ENCODE measurements at places on chromosomes 6 and 20.

DNA sequence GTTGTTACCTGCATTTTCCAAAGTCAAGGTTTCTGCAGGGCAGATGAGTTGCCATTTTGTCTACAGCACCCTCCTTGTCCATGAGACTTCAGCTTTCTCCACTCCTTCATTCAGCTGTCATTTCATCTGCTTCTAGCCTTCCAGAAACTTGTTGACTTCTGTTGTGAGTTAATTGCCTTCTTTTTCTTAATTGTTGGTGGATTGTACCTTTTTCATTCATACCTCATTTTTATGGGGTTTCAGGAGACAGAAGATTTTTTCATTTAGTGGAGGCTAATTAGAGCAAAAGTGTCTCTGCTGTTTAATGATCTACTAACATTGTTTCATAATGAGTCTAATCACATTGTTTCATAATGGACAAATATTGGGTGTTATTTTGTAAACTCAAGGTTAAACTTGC lies 7.5 kb upstream of the SUMO4 start:
- DNase-seq = no peak

DNA sequence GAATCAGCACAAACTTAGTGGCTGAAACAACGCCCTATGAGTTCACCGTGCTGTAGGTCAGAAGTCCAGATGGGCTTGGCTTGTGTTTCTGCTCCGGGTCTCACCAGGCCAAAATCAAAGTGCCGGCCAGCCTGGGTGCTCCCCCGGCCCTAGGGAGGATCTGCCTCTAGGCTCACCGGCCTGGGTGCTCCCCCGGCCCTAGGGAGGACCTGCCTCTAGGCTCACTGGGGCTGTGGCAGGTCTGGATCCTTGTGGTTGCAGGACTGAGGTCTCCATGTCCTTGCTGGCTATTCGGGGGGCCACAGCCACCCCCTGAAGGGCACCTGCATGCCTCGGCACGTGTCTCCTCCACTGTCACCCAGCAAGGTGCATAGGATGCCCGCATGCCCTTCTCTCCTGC lies 216.3 kb downstream of the TAF4 start:
- no peak for DNase-seq

DNA sequence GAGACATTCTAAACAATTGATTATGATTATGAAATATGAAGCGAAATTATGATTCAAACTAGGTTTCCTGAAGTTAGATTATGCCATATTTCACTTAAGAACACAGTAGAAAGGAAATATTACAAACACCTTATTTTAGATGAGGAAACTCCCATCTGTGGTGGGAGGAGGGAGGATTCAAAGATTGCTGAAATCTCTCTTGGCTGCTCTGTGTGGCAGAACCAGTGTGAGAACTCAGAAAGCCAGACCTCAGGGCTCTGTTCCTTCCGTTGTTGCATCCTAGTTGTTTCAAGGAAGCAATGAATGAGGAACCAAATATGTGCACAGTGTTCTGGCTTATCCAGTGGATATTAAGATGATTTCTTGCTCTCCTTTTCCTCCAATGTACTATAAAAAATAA lies 2.1 kb downstream of the TAAR5 start:
- no peak for DNase-seq

- no peak for DNase-seq
These were observed 19.5 kb upstream of the GMDS start for GRCh38 chr6:2264932-2265331.

DNA sequence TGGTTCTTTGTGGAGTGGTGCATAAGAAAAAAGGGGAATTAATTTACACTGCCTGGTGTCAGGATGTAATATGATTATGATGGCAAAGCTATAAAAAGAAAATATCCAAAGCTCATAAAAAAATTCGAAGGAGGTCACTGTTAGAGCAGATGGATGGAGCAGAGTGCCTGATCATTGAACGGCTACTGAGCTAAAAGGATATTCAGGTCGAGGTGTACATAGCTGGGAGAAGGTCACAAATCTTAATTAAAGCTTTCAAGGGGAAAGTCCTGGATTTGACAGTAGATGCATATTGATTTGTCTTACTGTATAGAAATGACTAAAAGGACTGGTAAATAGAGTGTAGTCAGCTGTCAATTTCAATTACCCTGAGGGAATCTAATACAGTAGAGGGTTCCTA lies 84.4 kb downstream of the PKIB start:
- DNase-seq = no peak

- DNase-seq = no peak
These were observed 73.2 kb downstream of the LY86 start for GRCh38 chr6:6661684-6662083.

- no peak for DNase-seq
These were observed 228.3 kb downstream of the TTLL2 start for GRCh38 chr6:167552961-167553735.

DNA sequence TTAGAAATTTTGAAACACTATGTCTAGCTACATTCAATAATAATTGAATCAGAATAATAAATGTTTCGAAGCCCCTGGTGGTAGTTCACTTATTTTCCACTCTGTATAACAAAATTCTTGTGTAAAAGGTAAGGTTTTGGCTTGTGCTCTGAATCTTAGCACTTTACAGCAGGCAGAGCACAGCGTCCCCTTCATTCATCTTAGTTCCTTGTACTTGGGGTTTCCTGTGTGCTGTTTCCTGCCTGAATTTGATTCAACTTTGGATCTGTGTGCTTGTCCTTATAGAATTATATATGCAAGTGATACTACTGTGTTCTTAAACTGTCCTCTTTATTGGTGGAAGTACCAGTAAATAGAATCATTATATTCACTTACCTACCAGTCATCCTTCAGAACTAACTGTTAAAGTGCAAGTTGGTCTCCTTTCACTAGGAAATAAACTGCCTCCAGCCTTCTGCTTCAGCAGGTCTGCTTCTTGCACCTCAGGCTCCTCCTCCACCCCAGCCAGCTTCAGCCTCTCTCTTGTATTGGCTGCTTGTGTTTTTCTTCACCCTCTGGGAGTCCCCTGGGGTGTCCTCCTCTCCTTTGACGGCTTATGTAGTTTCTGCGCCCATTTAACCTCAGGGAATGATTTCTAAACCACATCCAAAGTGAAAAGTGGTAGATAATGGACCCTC lies 28.8 kb upstream of the TULP4 start:
- DNase-seq = no peak

DNA sequence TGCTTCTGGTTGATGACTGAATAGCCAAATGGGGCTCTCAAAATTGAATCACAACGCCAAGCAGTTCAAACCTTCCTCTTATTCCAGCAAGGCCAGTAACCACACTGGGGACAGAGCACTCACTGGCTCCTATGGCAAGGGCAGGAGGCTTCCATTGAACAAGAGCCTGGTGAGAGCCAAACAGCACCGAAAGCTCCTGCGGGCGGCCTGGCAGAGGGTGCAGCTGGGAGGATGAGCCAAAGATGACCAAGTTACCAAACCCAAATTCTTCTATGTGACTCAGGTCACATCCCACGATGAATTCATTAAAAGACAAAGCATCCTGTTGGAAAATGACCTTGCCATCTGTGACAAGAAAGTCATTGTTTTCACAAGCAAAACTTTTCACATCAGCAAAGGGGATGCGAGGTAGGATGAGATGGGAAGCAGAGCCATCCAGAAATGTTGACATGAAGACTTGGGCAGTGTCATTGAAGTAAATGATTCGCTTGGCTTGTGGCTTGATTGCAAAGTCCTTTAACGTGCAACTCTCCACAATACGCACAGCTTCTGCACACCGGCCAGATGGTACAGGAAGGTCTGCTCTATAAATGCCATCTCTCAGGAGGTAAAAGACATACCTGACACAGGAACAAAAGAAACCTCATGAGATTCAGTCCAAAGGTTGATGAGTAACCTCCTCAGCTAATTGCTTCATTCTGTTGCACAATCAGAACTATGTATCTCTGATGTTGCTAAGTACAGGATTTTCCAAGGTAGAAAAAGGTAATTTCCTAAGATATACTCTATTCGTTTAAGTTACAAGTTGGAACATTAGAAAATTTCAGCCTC lies 36.3 kb downstream of the ROS1 start:
- no peak for DNase-seq

DNA sequence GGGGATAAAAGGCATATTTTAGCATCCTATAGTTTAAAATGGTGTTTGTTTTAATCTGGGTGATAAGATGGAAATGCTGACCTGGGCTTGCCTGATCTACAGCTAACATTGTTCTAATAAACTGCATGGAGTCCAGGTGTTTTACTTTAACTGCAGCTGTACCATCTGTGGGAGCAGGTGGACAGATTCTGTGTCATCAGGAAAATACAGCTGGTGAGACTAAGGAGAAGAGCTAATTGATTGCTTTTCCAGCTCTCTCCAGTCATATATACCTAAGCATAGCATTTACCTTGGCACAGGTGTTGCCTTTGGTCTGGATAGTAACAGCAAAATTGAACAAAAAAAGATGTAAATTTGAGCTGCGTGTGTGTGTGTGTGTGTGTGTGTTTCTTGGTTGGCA lies 31.6 kb downstream of the CBFA2T2 start:
- DNase-seq = no peak

DNA sequence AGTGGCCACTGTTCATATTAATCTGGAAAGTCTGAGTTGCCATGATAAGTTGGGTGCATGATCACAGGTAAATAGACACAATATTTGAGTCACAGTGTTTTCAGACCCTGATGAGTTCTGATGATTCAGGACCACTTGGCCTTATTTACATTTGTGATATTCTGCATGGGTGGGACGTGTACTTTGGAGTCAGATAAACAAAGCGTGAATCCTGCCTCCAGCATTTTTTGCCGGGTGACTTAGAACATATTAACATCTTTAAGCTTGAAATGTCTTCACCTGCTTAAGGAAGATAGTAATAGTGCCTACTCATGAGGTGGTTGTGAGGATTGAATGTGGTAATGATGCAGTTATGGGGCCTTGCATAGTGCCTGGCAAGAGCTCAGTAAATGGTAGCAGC lies 995.1 kb downstream of the KIF16B start:
- no peak for DNase-seq

DNA sequence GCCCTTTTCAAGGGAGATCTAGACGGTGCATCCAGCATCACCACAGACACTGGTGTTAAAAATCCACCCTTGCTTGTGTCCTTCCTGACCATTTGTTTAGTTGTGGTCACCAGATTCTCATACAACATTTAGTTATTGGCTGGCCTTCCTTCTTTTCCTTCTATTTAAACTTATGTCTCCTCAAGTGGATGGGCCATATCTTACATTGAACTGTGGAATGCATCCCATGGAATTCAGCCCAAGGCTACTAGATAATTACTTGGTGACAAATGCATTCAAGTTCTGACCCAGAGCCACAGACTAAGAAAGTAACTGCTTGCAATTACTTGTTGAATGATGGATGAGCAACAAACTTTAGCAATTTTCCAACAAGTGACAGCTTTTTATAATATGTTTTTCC lies 198.9 kb upstream of the SSTR4 start:
- DNase-seq = no peak

GRCh38 chr6:89707766-89708165 lies 69.2 kb upstream of the LYRM2 start:
- no peak for DNase-seq

DNA sequence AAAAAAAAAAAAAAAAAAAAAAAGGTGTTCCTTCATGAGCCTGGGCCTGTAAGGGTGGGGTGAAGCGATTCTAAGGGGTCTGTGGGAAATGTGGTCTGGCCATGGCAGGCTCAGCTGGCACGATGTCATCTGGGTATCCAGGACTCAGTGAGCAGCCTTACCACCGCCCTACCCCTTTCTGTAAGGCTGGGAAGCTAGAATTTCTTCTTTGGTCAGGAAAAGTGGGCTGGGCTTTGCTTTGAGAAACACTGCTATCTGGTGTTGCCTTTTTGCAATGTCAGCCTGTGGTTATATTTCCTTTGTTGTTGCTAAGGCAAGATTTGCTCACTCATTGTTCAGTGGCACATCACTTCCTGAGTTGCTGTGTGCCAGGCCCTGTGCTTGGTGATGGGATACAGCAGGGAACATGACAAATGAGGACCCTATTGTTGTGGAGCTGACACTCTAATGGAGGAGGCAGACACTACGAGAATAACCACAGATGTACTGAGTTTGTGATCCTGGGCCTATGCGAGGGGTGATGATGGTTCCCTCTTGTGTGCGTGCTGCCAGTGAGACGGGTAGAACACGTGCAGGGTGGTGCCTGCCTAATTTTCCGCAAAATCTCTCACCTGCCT lies 45.9 kb upstream of the ZNFX1 start:
- DNase-seq = peak; percentile 58

DNA sequence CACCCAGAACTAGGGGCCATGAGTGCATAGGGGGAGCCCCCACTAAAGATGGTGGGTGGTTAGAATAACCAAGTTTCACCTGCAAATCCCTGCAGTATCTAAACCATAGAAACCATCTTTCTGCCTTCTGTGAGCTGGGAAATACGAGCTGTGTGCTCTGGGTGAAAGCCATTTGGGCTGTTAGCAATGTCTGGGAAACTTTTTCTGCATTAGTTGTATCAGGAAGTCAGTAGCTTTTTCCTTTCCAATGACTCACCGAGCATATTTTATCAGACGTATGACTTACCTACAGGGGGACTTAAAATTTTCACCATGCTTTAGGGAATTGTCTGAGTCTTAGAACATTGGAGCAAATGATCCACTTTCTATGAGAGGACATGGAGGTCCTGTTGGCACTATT lies 584.0 kb downstream of the QKI start:
- DNase-seq = no peak

- no peak for DNase-seq
These were observed 25.0 kb downstream of the MYH7B start for GRCh38 chr20:34980543-34981233.

DNA sequence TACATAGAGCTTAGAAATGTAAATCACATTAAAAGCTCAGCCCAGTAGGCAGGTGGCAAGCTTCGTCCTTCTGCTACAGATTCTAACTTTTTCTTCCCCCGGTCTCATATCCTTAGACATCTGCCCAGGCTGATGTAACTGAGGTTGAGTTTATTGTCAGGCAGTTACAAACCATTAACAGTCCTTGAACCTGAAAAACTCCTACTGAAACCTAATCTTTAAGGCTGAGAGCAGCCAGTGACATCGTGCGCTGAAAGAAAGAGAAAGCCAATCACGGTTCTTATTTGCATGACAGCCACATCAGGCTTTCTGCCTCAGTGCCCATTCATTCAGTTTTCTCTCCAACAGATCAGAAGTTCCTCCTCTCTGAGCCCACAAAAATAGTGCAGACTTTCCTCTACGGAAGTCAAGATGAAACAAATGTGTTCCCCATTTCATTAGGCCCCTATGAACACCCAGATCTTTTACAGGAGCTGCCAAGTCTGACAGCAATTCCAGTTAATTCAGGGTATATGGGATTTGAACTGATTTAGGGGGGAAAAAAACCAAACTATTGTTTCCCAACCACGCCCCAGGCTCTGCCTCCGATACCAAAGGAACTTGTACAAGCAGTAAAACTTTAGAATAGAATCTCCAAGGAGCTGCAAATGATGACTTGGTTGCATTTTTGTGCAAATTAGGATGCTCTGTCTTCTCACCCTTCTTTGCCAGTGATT lies at the start of gene NHSL1:
NHSL1 (minus strand) TSS at position 192 of the 716 bp plus-strand sequence. CDS start 204 bp downstream, outside the sequence.
- no peak for DNase-seq

GRCh38 chr6:9520417-9521151 lies 894.3 kb downstream of the TFAP2A start:
- DNase-seq = peak; percentile 96

GRCh38 chr20:21228511-21228910 lies 74.6 kb upstream of the XRN2 start:
- no peak for DNase-seq

GRCh38 chr20:61321481-61321880 lies 69.4 kb downstream of the CDH4 start:
- DNase-seq = no peak
